Fibroblast of lung (primary cell): ENCODE measurements at places on chromosomes 4 and X. TPM values are rescaled to one million over a fixed set of nuclear protein-coding genes. Genes with fewer than 3 reads are reported as not detected.

The TXK gene
- 0.26 and 0.66 TPM in 2 replicates for total RNA-seq

The HMGN5 gene
- 1.5 and 1.7 TPM in 2 replicates for total RNA-seq

The FRAS1 gene
- total RNA-seq: 0.66 and 1.8 TPM in 2 replicates

The TRMT44 gene
- 12.8 and 14.0 TPM in 2 replicates for total RNA-seq

The PLP1 gene
- total RNA-seq: 0.17 TPM in 1 of 2 replicates, not detected in the other

The HSD17B13 gene
- under 0.01 and 0.17 TPM in 2 replicates for total RNA-seq

The ARHGAP24 gene
- 39.3 and 40.5 TPM in 2 replicates for total RNA-seq

The STPG2 gene
- under 0.01 and 0.17 TPM in 2 replicates for total RNA-seq

The PGRMC1 gene
- 109 and 201 TPM in 2 replicates for total RNA-seq

The TBC1D9 gene
- 25.4 and 36.3 TPM in 2 replicates for total RNA-seq

The ATP8A1 gene
- 1.5 and 4.8 TPM in 2 replicates for total RNA-seq

The ZCCHC18 gene
- total RNA-seq: 0.66 and 1.3 TPM in 2 replicates

The GAGE12F gene
- total RNA-seq: not detected in 2 replicates

The SOWAHB gene
- total RNA-seq: under 0.01 and 0.17 TPM in 2 replicates

The USP51 gene
- 1.3 TPM in 2 replicates for total RNA-seq

The APOO gene
- total RNA-seq: 6.2 and 8.1 TPM in 2 replicates

The NIPAL1 gene
- under 0.01 TPM in 1 of 2 replicates, not detected in the other for total RNA-seq

The SLC4A4 gene
- total RNA-seq: 9.8 and 12.2 TPM in 2 replicates

The CLGN gene
- 11.8 and 18.0 TPM in 2 replicates for total RNA-seq

The HHIP gene
- under 0.01 TPM in 2 replicates for total RNA-seq

The TMPRSS11F gene
- total RNA-seq: not detected in 2 replicates

The CYLC1 gene
- not detected in 2 replicates for total RNA-seq

The NUDT11 gene
- 7.1 and 7.7 TPM in 2 replicates for total RNA-seq

The ODAPH gene
- not detected in 2 replicates for total RNA-seq

The H2BW2 gene
- not detected in 2 replicates for total RNA-seq

The FAM47A gene
- total RNA-seq: not detected in 2 replicates

The RAB41 gene
- total RNA-seq: not detected in 2 replicates

The BANK1 gene
- 0.26 and 0.83 TPM in 2 replicates for total RNA-seq

The RGN gene
- 15.4 and 23.8 TPM in 2 replicates for total RNA-seq

The PPBP gene
- not detected in 2 replicates for total RNA-seq

The TCEAL6 gene
- total RNA-seq: not detected in 2 replicates

The LIMCH1 gene
- 2.8 and 6.2 TPM in 2 replicates for total RNA-seq
